Activated CD8-positive, alpha-beta memory T cell treated with anti-CD3 and anti-CD28 coated beads for 4 hours (primary cell): ENCODE measurements at places on chromosomes 7 and 10.

DNA sequence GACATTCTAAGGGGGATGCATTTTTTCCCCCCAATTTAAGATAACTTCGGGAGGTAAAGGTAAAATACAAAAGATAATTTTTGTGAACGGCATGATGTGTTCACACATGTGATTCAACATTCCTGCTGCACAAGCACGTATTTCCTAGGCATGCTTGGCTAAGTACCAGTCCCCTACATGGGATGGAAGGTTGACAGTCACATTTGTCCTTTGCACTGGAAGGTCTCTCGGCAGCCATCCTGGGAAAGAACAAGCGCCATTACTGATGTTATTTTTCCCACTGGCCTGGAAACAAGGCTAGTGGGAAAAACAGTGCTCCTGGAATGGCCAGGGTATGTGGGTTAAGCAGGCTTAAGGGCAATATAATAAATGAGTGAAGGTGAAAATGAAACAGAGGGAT lies 276.2 kb upstream of the AOAH start:
- DNase-seq, result no peak

- no peak for DNase-seq
These were observed 79.0 kb upstream of the ODAD2 start for GRCh38 chr10:28077889-28078288.

DNA sequence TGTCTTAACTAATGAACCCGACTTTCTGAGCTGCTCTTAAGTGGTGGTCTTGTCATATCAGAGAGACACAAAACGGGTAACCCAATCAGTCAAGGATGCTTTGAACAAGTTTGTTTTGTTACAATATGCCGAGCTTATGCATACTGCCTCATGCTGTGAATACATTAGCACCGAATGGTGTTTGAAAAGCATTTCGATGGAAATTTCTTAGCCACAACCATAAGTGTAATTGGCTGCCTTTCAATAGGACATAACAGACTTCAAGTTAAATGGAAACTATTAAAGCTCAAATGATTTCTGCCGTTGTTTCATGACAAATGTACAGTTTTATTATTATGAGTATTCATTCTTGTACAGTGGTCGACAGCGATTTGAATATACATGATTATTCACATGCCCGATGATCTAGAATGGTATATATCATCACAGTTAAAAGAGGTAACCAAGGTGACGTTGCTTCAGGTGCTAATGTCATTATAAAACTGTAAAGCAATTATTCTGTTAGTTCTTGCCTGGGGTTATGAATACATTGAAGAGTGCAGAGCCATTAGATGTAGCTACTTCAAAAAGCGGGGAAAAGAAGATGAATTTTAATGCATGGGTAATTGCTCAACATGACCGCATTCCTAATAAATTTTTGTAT lies 118.8 kb downstream of the EBF3 start:
- DNase-seq, result no peak

GRCh38 chr10:77391605-77392235 lies 245.9 kb downstream of the KCNMA1 start:
- no peak for DNase-seq

- DNase-seq, result no peak
These were observed 43.2 kb downstream of the CCNY start for GRCh38 chr10:35379226-35380137.

GRCh38 chr7:97844036-97844435 lies 28.2 kb downstream of the ASNS start:
- DNase-seq, result no peak

GRCh38 chr10:9291081-9291480 lies 1236.6 kb downstream of the GATA3 start:
- no peak for DNase-seq

DNA sequence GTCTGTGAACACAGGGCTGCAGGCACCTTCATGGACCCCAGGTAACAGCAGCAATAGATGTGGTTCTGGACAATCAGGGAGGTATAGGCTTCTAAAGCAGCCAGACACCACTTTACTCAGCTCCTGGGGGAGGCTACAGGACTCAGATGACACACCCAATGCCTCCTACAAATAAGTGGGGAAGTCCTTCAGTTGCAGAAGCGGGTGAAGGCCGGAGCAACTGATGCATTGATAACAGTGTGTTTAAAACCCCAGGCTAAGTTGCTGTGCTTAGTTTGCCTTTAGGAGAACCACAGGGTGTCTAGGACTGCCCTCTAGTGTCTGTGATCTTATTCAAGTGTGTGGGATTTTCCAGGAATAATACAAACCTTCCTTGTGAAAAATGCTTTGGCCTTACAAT lies 5.9 kb upstream of the ITGA8 start:
- no peak for DNase-seq

DNA sequence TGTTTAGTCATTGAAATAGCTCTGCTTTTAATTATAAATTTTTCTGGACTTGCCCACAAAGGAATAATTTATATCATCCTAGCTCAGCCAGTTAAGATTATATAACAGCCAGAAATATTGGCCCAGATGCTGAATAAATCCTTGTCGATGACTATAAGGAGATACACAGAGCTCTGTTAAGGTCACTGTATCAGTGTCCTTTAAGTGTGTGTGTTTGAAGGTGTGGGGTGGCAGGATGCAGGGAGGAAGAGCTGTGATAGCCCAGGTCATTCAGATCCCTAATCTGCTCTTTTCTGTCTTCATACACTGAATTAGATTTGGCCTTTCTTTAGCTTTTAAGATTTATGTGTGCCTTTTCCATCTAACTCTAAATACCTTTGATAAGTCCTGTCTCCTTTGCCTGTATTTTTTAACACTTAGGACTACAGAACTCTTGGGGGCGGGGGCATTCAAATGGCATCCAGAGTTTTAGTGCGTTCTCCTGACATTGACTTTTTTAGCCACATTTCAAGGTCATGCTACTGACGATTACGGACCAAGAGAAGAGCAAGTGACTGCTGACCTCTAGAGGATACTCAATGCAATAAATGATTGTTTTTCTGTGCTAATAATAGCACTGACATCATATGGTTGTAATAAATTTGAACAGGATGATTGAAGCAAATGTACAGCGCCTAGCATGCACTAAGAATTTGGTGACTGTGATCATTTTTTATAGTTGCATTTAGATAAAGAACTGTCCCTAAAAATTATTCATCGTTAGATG lies 172.3 kb downstream of the CACNB2 start:
- DNase-seq, result no peak

DNA sequence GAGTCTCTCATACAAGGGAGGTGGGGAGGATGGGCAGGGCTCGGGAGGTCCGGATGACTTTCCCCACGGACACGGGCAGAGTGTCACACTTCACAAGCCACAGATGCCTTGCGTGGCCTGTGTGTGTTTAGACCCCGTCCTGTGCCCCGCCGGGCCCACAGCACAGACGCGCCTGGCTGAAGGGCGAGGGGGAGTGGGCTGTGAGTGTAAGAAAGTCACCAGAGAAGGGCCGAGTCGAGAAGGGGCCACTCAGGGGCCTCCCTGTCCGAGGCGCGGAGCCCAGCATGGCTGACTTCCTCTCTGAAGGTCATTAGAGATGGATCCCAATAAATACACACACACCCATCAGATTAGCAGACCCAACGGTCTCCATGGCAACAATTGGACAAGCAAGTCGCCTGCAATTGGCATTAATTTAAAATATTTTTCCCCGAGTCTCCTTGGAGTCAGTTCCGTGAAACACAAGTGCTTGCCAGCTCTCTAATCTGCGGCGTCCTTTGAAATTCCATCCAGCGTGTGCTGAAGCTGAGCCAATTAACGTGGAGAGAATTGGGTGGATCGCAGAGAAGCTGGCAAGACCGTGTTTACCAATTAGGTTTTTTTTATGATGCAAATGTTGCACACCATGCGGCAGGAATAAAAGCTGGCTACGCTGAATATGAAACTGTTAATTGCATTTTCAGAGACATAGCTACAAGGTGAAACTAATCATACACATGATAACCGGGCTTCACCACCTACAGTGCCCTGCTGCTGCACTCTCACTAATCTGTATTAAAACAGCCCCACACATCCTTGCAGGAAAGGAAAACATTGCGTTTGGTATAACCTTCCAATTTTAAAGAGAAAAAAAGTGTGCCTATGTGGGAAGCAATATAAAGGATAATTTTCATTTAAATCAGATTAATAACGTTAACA lies 571.2 kb downstream of the PTPRN2 start:
- no peak for DNase-seq

- no peak for DNase-seq
These were observed 45.9 kb upstream of the AGMO start for GRCh38 chr7:15607529-15608210.

- no peak for DNase-seq
These were observed 75.0 kb upstream of the HECTD2 start for GRCh38 chr10:91335147-91335546.

DNA sequence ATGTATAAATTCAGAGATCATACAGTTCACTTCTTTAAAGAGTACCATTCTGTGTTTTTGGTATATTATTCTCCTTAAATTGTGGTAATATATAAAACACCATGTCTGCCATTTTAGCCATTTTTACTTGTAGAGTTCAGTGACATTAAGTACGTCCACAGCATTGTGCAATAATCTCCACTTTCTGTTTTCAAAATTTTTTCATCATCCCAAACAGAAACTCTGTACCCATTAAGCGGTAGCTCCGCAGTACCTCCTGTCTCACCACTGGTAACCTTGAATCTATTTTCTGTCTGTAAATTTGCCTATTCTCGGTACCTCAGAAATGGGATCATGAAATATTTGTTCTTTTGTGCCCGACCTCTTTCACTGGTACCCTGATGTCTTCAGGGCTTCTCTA lies 60.3 kb downstream of the CAMK1D start:
- DNase-seq, result no peak

GRCh38 chr7:74412056-74412455 lies 41.6 kb upstream of the GTF2IRD1 start:
- DNase-seq, result no peak

DNA sequence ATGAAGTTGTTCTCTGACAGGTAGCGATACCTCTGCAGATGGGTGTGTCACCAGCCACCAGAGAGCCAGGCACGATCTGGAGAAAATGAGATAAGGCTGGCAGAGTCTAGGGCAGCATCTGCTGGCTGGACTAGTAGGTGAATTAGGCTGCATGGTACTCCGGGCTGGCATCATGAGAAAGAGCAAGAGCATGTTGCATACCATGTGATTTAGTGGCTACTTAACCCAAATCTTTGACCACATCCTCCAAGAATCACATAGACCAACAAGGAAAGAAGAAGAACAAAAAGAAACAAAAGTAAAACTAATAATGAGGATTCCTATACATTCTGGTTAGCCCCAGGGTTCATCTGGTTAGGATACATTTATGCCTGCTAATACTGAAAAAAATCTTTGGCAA lies 23.4 kb upstream of the FAM170B start:
- DNase-seq, result no peak

GRCh38 chr10:85612378-85612775 lies 754.2 kb downstream of the GRID1 start:
- no peak for DNase-seq

DNA sequence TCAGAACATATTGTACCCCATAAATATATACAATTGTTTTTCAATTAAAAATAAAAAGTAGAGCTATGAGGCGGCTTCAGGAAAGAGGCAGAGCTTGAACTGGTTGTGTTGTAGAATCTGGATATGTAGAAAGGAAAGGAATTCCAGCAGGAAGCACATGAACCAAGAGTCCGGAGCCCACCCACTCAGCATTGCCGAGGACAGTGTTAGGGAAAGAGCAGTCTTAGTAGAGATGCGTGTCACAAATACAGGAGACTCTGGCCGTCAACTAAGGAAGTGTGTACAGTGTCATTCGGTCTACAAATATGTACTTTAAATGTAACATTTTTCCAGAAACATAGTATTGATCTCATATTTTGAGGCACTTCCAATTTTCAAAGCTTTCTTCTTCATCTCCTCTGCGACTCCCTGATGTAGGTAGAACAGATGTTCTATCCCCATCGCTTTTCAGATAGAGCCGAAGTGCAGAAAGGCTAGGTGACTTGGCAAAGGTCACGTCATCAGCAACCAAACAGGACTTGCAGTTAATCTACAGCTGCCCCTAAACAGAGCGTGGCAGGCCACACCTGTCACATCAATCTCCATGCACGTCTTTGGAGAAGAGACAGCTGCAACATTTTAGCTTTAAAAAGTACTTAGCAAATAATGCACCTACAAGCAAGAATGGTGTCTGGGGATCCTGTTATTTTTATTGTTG lies 25.3 kb upstream of the GJD4 start:
- DNase-seq, result no peak

GRCh38 chr7:117777335-117778142 lies 95.7 kb downstream of the CTTNBP2 start:
- no peak for DNase-seq

DNA sequence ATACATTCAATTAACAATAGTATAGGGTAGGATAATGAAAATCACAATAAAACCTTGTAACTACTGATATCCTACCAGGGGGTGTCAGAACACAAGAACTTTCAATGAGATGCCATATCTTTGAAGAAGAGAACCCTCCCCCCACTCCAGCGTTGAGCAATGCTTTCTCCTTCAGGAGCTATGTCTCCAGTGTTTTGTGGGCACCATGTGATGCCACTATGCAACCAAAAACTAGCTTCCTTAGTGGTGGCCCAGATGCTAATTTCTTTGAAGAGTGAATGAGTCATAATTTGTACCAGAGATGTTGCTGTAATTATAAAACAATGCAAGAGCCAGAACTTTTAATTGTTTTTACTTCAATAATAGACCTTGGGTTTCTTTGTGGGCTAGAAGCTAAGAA lies 76.0 kb upstream of the ADO start:
- DNase-seq, result no peak

GRCh38 chr7:137715533-137715932 lies 131.2 kb downstream of the DGKI start:
- DNase-seq, result no peak

- peak; percentile 45 for DNase-seq
These were observed at the start of gene BMI1 for GRCh38 chr10:22320591-22321155. Gene BMI1 (plus strand): TSS chr10:22321099. CDS start chr10:22326450, 5,351 bp downstream.

DNA sequence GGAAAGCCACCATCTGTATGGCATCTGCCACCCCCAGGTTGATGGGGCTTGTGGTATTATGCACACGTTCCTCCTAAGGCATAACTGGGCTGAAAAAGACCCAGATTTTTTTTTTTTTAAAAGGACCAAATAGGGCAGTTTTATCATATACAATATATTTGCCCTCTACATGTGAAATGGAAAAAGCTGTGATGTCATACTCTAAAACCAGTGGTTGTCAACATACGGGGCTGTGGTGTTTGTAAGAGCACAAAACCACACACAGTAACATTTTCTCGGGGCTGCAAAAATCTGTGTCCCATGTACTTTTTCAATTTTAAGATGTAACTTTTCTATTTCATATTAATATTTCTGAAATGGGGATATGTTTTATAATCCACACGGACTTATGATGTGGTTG lies 34.9 kb downstream of the FAM171A1 start:
- no peak for DNase-seq
